ENCODE measurements at places on chromosomes 16 and 17.

DNA sequence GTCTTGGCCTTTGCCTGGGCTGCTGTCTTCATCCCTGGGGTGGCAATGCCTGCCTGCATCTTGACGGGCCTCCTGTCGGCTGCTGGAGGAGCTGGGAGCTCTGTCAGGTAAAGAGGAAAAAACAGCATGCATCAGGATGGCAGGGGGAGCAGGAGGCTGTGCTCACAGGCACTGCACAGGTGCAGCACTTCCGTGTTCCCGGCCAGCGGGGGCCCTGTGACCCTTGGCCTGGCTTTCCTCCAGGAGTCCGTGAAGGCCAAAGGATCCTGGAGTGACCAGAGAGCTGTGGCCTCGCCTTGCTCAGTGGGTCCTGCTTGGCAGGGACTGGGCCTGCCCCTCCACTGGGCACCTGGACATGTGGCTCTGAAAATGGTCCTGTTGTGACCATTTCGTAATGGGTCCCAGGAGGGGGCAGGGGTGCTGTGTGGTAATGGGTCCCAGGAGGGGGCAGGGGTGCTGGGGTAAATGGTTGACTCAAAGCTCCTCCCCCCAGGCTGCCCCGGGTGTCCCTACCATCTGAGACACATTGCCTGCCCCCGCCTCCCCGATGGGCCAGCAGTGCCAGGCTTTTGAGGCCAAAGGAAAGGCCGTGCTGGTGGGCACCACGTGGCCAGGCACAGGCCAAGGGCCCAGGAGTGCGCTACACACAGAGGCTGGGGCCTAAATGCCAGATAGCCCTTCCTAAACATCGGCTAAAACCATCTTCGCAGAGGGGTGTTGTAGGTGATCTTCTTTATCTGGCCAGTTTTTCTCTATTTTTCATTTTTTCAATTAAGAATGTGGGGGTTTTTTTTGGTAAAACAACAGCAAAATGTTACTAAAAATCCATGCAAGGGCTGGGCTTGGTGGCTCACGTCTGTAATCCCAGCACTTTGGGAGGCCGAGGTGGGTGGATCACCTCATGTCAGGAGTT is 4.0 kb upstream of the FASN start:
- DNase-seq = no peak

DNA sequence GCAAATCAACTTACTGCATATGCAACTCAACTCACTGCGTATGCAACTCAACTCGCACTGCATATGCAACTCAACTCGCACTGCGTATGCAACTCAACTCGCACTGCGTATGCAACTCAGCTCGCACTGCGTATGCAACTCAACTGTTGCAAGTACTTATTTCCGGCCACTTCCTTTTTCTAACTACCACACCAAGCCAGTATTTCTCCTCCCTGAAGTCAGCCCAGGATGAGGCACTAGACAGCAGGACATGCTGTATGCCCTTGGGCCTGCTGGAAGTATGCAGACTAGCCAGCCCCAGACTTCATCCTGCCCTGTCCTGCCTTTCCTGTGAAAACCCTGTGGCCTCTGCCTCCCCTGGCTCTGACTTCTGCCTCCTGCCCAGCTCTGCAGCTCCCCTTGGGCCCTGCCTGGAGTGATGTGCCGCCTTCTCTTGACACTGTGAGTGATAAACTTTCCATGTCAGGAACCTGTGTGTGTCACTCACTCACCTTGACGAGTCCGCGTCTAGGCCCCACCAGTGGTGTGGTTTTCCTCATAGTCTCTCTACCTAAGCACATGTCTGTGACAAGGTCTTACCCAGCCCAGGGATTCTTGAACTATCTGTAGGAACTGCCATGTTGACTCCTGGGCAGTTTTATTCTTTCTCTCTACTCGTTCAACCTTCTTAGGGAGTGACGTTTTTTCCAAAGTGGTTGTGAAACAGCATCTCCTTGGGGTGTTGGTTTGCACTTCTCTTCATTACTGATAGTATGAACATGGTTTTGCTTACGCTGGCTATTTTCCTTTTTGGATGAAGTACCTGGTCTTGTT is 16.4 kb downstream of the ZNF778 start:
- no peak for DNase-seq

DNA sequence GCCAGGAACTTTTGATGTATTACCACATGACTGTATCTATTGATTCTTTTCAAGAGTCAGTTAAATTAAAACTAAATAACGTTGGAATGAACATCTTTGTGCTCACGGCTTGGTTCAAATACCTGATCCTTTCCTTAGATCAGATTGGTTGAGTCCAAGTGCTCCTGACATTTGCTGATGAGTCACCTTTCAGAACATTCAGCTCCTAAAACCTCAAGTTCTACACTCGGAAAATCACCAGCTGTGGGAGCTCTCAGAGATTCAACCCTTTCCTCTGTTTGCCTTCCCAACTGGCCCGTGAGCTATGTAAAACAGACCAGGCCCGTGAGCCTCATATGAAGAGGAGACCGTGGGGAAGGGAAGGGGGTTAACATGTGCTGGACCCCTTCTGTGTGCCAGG is 68.1 kb downstream of the RTN4RL1 start:
- no peak for DNase-seq

DNA sequence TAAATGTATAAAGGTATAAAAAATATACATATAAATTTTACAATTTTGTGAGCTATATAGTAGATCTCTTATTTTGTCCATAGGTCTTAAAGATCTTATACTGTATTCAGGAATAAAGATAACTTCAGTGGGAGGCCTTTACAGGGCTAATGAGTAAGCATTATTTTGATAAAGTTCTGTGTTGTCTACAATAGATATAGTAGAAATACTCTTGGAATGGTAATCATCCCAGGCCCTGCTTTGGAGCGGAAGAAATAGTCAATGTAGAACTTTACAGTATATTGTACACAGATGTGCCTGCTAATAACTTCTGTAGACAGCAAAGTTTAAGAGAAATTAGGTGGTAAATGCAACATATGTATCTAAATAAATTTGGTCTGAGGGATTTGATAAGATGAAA is 42.6 kb downstream of the TENT4B start:
- no peak for DNase-seq

DNA sequence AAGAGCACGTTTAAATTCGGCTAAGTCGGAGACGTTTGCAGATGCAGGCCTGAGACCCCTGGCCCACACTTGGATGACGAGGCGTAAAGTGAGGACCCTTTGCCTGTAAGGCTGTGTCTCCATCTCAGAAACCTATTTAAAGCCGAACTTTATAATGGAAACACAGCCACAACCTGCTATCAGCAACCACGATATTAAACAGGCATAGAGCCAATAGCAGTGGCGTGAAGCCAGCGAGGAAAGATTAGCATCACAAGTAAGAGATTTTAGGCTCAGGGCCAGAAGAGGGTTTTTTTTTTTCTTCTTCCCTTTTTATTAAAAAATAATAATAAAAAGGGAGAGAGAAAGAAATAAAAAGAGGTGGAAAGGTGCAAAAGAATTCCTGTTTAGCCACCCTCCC is 111.3 kb upstream of the NOL11 start:
- no peak for DNase-seq

DNA sequence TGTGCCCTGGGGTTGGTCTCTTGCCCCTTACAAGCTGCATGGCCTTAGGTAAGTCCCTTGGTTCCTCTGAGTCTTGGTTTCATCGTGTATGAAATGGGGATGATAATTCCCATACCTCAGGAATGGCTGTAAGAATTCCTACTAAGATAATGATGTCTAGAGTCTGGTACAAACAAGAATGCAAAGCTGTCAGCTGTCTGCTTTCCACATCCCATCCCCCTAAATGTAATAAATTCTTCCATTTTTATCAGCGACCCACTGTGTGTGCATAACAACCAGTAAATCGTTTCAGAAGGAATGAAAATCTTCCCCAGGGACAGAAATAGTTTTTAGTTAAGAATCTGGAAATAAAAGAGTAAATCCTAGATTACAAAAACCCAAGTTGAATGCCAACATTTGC is 95.4 kb downstream of the CPPED1 start:
- DNase-seq = no peak

DNA sequence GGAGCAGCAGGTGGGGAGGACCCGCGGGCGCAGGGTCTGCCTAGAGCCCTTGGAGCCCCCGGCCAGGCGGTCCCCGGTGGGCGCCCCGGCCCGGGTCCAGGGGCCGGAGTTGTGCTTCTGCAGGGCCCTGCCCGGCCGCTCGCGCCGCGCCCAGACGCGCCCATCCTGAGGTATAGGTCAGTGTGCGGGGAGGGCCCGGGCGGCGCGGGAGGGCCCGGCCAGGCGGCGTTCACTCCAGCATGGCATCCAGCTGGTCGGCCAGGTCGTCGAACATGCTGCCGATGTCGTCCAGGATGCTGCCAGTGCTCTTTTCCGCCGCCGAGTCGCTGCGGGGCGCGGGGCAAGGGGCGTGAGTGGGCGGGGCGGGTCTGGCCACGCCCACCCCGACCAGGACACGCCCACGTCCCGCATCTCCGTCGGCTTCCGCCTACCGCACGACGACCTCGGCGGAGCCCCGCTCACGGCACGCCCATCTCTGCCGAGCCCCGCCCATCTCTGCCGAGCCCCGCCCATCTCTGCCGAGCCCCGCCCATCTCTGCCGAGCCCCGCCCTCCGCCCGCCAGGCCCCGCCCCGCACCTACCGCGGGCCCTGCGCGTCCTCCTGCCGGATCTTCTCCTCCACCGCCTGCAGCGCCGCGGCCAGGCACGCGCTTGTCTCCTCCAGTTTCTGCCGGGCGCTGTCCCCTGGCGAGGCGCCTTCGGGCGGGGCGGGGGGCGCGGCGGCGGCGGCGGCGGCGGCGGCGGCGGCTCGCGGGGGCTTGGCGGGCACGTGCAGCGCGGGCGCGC is 17.9 kb downstream of the CASKIN1 start:
- peak; percentile 60 for DNase-seq

- DNase-seq = no peak
Observed at GRCh38 chr17:39208893-39209292, 8.8 kb downstream of the RPL19 start.

GRCh38 chr17:45231481-45232116 is 9.9 kb downstream of the FMNL1 start:
- DNase-seq = peak; percentile 39

DNA sequence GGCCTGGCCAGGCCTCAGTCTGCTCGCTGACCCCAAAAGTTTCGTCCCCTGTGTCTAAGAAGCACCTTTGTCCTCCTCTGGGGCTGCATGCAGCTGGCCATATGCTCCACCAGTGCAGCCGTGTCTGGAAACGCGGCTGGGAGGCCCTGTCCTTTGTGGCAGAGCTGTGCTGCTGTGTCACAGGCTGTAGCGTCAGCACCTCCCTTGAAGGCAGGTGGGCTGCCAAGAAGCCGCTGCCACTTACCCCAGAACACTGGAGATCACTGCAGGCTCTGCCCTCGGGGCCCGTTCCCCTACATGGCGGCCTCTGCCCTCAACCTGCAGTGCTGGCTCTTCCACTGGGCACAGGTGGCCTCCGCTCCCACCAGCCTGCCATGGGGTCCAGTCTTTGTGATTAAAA is 15.7 kb upstream of the MC1R start:
- no peak for DNase-seq

DNA sequence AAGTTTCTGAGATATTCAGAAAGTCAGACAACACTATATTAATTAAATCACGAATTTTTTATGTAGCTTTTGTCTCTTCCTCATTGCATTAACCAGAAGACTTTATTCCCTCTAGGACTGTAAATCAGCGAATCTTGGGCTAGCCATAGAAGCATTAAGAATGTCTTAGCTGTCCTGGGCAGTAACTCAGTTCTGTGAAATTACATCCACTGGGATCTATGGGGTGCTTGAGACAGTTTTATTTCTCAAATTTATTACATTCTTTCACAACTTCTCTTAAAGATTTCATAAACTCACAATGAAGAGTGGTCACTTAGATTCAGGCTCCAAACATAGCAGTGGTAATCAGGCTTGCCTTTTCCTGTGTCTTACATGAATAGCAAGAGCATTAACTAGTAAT is 1153.4 kb downstream of the CDH8 start:
- no peak for DNase-seq

DNA sequence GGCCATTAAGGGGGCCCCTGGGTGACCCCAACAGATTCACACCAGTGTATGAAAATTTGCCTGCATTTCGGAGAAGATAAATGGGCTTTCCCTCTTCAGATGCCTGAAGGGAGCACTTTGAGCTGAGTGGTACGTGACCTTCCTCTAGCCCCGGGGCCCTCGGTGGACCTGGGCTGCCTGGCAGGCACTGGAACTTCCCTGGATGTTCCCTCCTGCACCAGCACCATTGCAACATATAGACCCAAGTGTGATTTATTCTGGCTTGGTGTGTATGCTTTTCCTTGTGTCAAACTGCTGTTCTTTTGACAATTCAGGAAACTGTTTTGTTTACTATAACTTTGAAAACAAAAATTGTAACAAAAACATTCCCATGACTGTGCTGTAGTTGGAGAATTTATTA is 93.8 kb downstream of the TNFRSF13B start:
- DNase-seq = no peak

- no peak for DNase-seq
Observed at GRCh38 chr17:10130263-10130662, 68.1 kb downstream of the GAS7 start.

GRCh38 chr16:54657058-54657708 is 273.5 kb upstream of the IRX5 start:
- DNase-seq = no peak

- DNase-seq = no peak
Observed at GRCh38 chr17:76004750-76005262, 4.2 kb downstream of the CDK3 start.

GRCh38 chr17:22268214-22268911 is 576.0 kb downstream of the KCNJ18 start:
- DNase-seq = no peak

- no peak for DNase-seq
Observed at GRCh38 chr17:49443862-49444261, 29.2 kb upstream of the PHB1 start.

DNA sequence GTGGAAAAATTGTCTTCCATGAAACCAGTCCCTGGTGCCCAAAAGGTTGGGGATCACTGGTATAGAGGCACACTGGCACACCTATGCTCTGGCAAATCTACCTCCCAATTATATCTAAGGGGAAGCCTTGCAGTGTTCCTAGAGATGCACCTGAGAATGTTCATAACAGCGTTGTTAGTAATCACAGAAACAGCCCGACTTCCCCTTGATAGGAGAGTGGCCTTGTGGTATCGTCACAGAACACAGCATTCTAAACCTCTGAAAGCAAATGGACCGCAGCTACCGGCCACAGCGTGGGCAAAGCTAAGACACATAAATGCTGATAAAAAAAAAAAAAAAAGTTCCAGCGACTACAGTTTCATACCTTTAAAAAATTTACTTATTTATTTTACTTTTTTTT is 39.1 kb upstream of the ADGRG1 start:
- no peak for DNase-seq

GRCh38 chr17:51901242-51901641 is 257.3 kb downstream of the CA10 start:
- DNase-seq = no peak

DNA sequence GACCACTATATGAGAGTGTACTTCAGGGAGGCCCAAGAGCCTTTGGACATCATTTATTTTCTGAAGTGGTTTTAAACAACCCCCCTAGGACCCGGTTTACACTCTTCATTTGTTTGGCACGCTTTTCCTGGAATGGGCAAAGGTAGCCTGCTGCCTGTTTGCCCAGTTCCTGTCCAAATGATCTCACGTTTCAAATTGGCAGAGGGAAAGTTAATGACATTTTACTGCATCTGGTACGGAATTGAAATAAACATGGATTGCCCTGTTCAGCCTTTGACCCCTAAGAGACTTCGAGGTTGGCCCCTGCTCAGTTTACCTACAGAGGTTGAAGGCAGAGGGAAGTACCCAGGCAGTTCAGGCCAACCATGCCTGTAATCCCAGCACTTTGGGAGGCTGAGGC is 5.8 kb upstream of the RPRML start:
- no peak for DNase-seq

GRCh38 chr16:85486256-85486915 is 126.7 kb upstream of the GSE1 start:
- DNase-seq = no peak

Measured in activated CD4-positive, alpha-beta T cell treated with anti-CD3 and anti-CD28 coated beads, Interleukin-2, Interleukin-6, amounts not matched to agents 100 ng/mL and 50 ng/mL, durations not matched to agents 16 hours and 8 hours (primary cell).